ENCODE measurements at places on chromosomes 3 and 15. TPM values are rescaled to one million over a fixed set of nuclear protein-coding genes. Genes with fewer than 3 reads are reported as not detected.

VIPR1 gene
- polyA plus RNA-seq = 0.77 TPM

HRG gene
- 0.20 TPM for polyA plus RNA-seq

MYD88 gene
- polyA plus RNA-seq = 20.4 TPM

CRYGS gene
- polyA plus RNA-seq = 1.1 TPM

GPR156 gene
- 0.27 TPM for polyA plus RNA-seq

FBXO40 gene
- not detected for polyA plus RNA-seq

CCR8 gene
- polyA plus RNA-seq = not detected

Measured in mammary epithelial cell (primary cell).